ENCODE measurements at places on chromosomes 16 and 17. TPM values are rescaled to one million over a fixed set of nuclear protein-coding genes. Genes with fewer than 3 reads are reported as not detected.

DNAI2 gene
- not detected for total RNA-seq

LYRM9 gene
- 4.5 TPM for total RNA-seq

GP1BA gene
- not detected for total RNA-seq

SMARCD2 gene
- total RNA-seq: 9.4 TPM

SOST gene
- not detected for total RNA-seq

HEATR9 gene
- not detected for total RNA-seq

ALDH3A1 gene
- total RNA-seq: not detected

CIBAR2 gene
- total RNA-seq: not detected

MYH2 gene
- total RNA-seq: 20,190 TPM

KRT20 gene
- total RNA-seq: not detected

PRCD gene
- 0.44 TPM for total RNA-seq

CLEC19A gene
- total RNA-seq: not detected

SPEM2 gene
- not detected for total RNA-seq

FLCN gene
- 38.7 TPM for total RNA-seq

CD300A gene
- 2.4 TPM for total RNA-seq

ZNF597 gene
- total RNA-seq: 1.3 TPM

VEZF1 gene
- total RNA-seq: 92.5 TPM

MYCBPAP gene
- total RNA-seq: 0.52 TPM

TMC7 gene
- 1.8 TPM for total RNA-seq

PPP1R1B gene
- not detected for total RNA-seq

LRRC37A3 gene
- total RNA-seq: 5.1 TPM
